ENCODE measurements at places on chromosomes 3 and 15.

- no peak for DNase-seq
Observed at GRCh38 chr3:126029241-126029640, 54.7 kb downstream of the SLC41A3 start.

GRCh38 chr3:188400494-188401243 lies 246.7 kb downstream of the LPP start:
- DNase-seq, result no peak

- DNase-seq, result no peak
Observed at GRCh38 chr15:92719021-92719420, 63.4 kb upstream of the FAM174B start.

DNA sequence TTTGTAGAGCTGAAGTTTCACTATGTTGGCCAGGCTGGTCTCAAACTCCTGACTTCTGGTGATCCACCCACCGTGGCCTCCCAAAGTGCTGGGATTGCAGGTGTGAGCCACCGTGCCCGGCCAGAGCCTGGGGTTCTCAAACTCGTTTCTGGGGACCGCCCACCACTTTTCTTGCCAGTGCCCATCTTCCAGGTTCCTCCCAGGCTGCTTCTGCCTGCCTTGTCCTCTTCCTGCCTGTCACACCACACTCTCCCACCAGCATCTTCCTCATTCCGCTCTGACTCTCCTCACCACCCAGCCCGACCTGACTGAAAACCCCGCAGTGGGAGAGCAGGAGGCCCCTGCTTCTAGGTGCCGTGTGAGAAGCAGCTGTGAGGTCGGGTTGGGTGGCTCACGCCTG lies 3.1 kb upstream of the DYNLT2B start:
- DNase-seq, result no peak

DNA sequence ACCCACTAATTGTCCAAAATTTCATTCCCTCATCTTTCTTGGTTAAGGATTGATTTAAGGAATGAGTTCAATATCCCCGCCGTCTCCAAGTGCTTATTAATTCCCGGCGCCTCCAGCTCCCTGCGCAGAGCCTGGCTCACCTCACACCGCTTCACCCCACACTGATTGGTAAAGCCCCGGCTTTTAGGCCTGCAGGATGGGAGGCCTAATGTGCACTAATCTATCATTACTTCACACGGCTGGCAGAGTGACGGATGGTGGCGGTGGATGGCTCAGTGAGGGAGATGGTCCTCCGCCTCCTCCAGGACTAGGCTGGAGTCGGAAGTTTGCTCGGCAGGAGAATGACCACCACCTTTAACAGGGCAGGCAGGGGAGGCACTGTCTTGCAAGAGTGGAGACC lies 81.7 kb downstream of the MEGF11 start:
- DNase-seq, result no peak

DNA sequence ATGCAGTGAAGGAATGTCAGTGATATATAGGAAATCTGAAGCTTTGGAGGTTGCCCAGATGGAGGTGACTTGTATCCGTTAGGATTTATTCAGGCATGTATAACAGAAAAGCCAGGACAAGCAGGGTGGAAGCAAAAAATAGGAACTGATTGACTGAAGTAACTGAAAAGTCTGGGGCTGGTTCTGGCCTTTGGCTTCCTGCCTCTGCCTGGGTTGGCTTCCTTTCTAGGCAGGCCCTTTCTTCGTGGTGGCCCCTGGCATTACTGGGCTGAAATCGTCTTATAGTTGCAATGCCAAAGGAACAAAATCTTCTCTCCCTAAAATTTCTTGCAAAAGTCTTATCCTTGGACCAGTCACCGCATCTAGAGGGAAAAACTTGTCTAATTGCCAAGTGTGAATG lies 386.1 kb downstream of the PTPRG start:
- no peak for DNase-seq

DNA sequence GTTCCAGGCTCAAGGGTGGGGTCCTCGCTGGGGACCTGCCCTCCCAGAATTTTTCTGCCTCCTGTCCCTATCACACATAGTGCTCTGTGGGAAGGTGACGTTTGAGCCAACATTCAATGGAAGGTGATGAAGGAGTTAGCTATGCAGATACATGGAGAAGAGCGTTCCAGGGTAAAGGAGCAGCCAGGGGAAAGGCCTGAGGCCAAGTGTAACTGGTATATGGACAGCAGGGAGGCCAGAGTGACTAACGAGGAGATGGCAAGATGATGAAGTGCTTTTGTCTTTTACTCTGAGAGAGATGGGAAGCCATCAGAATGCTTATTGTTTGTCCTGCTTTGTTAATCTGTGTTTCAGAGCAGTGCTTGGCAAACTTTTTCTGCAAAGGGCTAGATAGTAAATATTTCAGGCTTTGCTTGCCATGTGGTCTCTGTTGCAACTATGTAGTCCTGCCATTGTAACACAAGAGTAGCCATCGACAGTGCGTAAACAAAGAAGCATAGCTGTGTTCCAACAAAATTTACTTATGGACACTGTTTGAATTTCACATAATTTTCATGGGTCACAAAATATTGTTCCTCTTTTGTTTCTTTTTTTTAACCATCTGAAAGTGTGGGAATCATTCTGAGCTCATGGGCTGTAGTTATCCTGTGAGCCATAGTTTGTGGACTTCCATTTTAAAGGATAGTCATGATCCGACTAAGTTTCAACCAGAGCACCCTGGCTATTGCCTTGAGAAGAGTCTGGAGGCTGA lies 25.8 kb upstream of the PIAS1 start:
- no peak for DNase-seq

DNA sequence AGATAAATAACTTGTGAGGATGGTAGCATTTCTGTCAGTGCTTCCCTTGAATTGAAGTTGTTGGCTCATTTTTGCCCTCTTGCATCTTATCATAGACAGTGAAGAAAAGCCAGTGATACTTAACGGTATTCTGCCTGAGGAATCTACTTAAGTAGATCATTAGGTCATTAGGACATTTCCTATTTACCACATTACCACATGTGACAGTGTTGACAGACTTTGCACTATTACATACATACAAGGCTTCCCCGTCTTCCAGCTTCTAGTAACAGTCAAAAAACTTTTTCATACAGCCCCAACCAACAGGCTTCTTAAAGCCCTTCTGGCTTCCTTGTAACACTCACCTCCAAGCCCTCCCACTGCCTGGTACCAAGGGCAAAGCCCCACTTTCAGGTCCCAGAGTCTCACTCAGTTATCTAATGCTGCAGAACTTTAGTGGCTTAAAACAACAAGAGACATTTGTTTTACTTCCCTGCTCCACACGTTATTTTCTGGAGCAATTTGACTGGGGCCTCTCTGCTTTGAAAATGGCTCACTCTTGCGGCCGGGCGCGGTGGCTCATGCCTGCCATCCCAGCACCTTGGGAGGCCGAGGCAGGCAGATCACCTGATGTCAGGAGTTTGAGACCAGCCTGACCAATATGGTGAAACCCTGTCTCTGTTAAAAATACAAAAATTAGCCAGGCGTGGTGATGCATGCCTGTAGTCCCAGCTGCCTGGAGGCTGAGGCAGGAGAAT lies 40.0 kb downstream of the ASB7 start:
- DNase-seq, result no peak

- peak; percentile 80 for DNase-seq
Observed at GRCh38 chr3:123169492-123169929, 32.2 kb upstream of the SEC22A start.

DNA sequence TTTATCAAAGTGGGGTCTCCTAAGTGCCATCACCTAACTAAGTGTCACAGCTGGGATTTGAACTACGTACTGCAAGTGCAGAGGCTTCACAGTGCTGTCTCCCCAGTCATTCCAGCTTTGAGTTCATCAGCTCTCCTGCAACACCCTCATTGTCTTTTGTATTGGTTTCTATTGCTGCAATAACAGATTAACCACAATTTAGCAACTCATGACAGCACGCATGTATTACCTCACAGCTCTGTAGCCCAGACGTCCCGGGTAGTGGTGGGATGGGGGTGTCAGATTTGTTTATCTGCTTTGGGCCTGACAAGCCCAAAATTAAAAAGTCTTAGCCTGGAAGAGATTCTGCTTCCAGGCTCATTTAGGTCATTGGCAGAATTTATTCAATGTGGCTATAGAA lies 220.5 kb upstream of the LRRN1 start:
- no peak for DNase-seq

DNA sequence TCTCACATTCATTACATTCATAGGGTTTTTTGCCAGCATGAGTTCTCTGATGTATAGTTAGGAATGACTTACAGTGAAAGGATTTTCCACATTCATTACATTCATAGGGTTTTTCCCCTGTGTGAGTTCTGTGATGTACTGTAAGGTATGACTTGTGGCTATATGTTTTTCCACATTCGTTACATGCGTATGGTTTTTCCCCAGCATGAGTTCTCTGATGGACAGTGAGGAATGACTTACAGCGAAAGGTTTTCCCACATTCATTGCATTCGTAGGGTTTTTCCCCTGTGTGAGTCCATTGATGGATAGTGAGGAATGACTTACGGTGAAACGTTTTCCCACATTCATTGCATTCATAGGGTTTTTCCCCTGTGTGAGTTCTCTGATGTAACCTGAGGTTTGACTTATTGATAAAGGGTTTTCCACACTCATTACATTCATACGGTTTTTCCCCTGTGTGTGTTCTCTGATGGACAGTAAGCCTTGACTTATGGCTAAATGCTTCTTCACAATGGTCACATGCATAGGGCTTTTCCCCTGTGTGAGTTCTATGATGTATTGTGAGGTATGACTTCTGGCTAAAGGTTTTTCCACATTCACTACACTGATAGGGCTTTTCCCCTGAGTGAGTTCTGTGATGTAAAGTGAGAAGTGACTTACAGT lies 47.4 kb downstream of the ZNF717 start:
- no peak for DNase-seq

DNA sequence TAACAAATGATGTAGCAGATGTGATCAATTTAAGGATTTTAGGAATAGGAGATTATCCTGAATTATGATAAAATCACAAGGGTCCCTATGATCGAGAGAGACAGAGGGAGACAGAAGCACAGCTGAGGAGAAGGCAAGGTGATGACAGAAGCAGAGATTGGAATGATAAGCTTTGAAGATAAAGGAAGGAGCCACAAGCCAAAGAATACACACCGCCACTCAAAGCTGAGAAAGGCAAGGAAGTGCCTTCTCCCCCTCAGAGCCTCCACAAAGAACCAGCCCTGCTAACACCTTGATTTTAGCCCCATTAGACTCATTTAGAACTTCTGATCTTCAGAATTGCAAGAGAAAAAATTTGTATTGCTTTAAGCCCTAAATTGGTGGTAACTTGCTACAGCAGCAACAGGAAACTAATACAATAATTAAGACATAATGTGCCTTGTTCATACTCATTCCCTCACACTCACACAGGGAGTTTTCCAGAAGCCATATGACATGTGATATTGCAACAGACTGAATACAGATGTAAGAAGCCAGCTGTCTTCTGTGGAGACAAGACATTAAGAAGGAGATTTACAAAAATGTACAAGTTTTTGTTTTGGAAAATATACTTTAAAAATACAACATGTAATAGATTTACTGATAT lies 38.2 kb downstream of the TRANK1 start:
- peak; percentile 41 for DNase-seq

- no peak for DNase-seq
Observed at GRCh38 chr15:67479781-67480505, 41.0 kb upstream of the C15orf61 start.

DNA sequence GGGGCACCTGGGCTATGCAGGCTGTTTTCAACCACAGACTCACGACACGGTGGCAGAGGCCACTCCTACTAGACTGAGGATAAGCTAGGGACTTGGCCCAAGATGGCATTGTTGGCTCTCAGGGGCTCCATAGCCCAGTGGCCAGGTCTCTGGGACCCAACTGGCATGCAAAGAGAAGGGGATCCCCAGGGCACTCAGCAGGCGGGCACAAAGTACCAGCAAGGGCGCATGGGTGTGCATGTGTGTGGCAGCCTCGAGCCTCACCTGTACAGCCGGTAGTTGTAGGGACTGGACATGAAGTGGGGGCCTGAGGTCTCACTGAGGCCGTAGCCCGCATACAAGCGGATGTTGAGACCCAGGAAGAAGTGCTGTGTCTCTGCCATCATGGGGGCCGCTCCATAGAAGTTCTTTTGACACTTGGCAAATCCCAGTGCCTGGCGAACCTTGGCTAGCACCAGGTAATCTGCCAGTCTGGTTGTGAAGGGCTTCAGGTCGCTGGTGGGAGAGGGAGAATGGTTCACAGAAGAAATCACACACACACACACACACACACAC lies 30.2 kb downstream of the IDH3A start:
- DNase-seq, result no peak

DNA sequence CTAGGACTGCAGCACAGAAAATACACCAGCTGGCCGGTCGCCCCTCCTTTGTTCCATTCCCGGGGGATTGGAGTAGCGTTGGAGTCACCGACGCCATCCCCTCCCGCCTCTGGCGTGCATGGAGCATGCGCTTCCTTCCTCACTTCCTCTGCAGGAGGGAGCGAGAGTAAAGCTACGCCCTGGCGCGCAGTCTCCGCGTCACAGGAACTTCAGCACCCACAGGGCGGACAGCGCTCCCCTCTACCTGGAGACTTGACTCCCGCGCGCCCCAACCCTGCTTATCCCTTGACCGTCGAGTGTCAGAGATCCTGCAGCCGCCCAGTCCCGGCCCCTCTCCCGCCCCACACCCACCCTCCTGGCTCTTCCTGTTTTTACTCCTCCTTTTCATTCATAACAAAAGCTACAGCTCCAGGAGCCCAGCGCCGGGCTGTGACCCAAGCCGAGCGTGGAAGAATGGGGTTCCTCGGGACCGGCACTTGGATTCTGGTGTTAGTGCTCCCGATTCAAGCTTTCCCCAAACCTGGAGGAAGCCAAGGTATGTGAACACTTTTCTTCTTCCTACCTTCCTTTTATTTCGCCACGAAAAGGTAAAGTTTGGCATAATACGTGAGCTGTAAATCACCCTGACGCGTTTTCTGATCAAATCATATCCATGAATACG lies at the start of gene SCG3:
Gene SCG3 (plus strand): TSS at position 201 of the 661 bp plus-strand sequence. CDS start 253 bp downstream, at position 454.
- peak; percentile 99 for DNase-seq

DNA sequence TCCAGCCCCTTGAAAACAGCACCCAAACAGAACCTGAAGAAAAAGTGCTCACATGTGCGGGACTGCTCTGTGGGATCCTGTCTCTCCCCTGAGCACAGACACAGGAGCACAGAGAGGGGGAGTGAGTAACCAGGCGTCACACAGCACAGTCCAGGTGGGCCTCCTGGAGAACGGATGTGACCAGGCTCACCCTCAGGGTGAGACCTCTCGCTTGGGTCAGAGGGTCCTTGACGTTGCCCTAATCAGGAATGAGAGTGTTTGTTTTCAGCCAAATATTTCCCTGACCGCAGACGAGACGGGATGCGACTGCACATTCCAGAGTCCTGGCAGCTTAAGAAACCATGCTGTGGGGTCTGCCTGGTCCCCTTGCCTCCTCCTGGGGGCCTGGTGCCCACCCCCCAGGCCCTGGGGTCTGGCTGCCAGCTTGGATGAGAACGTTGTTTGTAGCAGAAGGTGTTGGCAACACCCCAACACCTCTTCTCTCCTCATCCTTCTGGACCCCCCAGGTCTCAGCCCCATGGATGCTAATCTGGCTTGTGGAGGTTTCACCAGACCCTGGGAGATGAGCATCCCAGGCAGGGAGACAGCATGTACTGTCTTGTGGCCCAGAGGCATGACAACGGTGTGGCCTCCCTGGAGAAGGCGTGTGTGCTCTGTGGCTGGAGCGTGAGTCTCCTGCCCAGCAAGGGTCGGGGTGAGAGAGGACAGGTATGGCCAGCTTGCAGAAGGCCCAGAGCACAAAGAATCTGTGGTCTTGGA lies 42.1 kb upstream of the SLC6A6 start:
- DNase-seq, result no peak
